ENCODE measurements at places on chromosomes 11 and 22.

- no peak for DNase-seq
These were observed 1.8 kb downstream of the PITPNM1 start for GRCh38 chr11:67503119-67504004.

GRCh38 chr11:358129-358800, 11.0 kb upstream of the B4GALNT4 start:
- no peak for DNase-seq

GRCh38 chr11:115197433-115197832, 306.8 kb downstream of the CADM1 start:
- DNase-seq = no peak

GRCh38 chr11:103997082-103997481, 39.4 kb upstream of the DDI1 start:
- no peak for DNase-seq

- no peak for DNase-seq
These were observed 3.6 kb upstream of the PLXNB2 start for GRCh38 chr22:50310949-50311444.

GRCh38 chr11:696955-697491, 1.4 kb downstream of the TMEM80 start:
- no peak for DNase-seq

DNA sequence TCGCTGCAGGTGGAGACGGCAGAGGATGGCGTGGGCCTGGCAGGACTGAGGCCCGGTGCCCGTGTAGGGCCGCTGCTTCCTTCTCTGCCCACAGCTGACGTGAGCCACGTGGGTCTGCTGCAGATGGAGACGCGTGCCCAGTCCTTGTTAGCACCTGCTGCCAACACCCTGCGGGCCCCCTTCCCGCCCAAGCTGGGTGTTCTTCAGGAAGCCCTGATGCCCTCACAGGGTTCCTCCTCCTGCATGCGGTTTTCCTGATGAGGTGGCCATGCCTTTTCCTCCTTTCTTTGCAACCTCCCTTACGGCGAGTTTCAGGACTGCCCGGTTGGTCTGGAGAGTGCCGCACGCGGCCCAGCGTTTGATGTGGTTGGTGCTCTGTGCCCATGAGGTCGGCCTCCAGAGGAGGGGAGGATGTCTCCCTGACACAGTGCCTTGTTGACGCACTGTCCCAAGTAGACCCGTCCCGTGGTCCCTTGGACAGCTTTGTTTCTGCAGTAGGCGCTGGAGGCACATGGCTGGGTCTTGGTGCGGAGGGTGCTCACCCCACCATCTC, 44.7 kb downstream of the AP2A2 start:
- no peak for DNase-seq

DNA sequence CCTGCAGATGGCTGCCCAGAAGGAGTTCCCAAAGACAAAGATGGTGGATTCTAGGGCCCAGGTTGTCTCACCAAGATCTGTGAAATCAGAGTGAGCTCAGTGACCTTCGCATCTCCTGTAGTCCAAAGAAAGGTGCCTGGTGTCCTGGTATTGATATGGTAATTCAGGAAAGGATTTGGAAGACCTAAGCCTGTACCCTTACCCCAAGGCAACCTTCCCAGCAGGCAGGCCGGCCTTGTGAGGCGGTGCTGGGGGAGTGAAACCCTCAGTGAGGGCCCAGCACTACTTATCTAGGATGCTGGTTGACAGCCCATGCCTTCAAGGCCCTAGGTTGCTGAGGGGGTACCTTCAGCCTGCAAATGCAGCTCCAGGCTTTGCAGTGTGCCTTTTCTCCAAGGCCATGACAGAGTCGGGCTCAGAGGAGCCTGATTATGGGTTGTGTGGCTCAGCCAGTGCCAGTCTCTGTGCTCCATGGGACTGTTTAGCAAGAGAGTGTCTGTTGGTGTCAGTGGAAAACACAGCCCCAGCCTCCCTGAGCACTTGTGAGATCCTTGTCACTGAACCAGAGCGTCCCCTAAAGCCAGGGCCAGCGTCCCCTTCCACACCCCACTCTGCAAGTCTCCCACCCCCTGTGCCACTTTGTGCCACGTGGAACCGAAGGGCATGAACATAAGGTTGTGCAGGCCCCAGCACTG, 72.8 kb upstream of the MYOD1 start:
- no peak for DNase-seq

DNA sequence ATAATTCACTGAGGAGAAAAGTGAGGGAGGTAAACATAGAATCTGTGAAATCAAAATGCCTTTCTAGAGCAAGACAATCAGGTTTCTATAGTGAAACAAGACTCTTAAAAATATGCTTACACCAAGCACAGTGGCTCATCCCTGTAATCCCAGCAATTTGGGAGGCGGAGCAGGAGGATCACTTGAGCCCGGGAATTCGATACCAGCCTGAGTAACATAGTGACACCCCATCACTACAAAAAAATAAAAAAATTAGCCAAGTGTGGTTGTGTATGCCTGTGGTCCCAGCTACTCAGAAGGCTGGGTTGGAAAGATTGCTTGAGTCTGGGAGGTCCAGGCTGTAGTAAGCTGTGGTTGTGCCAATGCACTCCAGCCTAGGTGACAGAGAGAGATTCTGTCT, 43.2 kb upstream of the ME3 start:
- DNase-seq = no peak

GRCh38 chr11:57815877-57816276, 54.3 kb downstream of the CTNND1 start:
- DNase-seq = no peak

- no peak for DNase-seq
These were observed 14.8 kb upstream of the H19 start for GRCh38 chr11:2012440-2012839.

DNA sequence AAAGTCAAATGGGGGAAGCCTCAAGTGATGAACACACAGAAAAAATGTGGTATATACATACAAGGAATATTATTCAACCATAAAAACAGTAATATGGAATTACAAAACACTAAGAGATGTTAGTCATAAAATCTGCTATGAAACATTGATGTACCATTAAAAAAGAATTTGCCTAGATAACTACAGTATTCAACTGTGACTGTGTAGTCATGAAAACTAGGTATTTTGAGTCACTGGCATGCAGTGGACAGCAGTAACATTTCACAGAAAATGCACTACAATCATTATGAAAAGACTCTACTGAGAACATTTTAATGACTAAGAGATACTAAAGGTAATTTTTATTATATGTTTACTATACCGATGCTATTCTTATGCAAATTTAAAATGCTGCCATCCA, 11.7 kb downstream of the ZNF195 start:
- no peak for DNase-seq
